ENCODE measurements at places on chromosomes 7 and 10.

GRCh38 chr7:158811461-158811860, 17.8 kb downstream of the ESYT2 start:
- no peak for DNase-seq

DNA sequence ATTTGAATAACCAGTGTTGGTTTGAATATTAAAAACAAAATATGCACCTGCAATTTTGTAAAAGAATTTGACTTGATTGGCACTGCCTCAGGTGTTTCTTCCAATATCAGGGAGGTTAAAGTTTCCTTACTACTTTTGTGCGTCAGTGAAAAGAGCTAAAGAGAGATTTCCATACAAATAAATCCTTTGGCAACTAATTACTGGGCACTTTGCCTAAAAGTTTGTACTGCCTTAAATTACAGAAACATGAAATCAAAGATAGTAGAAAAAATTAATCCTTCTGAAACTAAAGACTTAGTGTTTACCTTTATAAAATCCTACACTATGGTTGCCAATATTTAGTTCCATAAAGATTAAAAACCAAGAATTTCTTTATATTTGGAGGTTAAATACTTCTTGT, 72.5 kb downstream of the DNAJB9 start:
- no peak for DNase-seq

GRCh38 chr7:1533547-1534329, 3.2 kb downstream of the MAFK start:
- no peak for DNase-seq

GRCh38 chr10:110944792-110945396, 25.5 kb downstream of the SHOC2 start:
- peak; percentile 60 for DNase-seq

- no peak for DNase-seq
Observed at GRCh38 chr7:79868010-79868409, 266.6 kb upstream of the GNAI1 start.

All from fibroblast of skin of left biceps (primary cell).